ENCODE measurements at places on chromosomes 7 and 10.

- DNase-seq: no peak
Measured at GRCh38 chr10:75038335-75038734, 73.1 kb upstream of the SAMD8 start.

DNA sequence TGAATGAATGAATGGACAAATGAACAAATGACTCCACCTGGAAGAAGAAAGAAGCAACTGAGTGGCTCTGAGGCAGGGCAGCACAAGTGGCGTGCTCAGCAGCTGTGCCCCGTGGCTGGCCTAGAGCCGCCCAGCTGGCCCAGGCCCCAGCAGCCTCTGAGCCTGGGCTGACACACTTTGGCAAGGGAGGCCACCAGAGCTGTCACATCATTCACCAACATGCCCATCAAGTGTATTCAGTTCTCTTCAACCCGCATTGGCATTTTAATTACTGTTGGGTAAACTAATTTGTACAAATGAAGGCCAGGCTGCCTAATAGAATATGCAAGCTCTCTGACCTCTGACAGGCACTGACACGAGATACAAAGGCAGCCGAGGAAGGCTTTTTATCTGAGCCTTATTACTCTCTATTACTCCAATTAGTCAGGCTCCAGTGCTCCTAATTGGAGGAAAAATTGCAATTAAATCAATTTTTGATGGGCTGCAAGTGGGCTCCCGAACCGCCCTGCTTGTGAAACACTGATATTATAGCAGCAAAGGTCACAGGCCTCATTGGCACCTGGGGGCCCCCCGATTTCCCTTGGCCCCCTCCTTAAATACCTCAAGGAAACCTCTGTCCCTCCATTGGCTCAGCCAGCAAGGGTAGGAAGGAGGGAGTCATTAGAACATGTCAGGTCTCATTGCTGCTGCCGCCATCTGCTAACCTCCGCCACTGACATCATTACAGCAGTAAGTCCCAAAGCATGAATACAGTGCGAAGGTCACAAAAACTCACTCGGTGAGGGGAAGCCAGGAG is 41.9 kb downstream of the DPCD start:
- no peak for DNase-seq

GRCh38 chr10:56231436-56231835 is 129.6 kb downstream of the ZWINT start:
- DNase-seq: no peak

- no peak for DNase-seq
Measured at GRCh38 chr10:59276133-59276532, 86.2 kb downstream of the FAM13C start.

GRCh38 chr10:3068201-3068967 is 1.0 kb downstream of the PFKP start:
- no peak for DNase-seq

DNA sequence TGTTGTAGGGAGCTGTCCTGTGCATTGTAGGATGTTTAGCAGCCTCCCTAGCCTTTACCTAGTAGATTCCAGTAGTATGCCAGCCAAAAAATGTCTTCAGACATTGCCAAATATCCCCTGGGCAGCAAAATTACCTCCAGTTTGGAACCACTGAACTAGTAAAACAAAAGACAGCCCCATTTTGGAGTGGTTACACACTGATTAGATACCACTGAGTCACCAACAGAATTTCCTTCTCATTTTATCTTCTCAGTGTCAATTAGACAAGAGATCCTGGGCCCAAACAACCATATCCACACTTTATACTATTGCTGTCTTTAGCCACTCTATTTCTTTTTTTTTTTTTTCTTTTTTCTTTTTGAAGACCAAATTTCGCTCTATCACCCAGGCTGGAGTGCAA is 3.5 kb upstream of the CCDC6 start:
- DNase-seq: no peak

GRCh38 chr7:732094-732541 is 5.0 kb upstream of the PRKAR1B start:
- DNase-seq: no peak

DNA sequence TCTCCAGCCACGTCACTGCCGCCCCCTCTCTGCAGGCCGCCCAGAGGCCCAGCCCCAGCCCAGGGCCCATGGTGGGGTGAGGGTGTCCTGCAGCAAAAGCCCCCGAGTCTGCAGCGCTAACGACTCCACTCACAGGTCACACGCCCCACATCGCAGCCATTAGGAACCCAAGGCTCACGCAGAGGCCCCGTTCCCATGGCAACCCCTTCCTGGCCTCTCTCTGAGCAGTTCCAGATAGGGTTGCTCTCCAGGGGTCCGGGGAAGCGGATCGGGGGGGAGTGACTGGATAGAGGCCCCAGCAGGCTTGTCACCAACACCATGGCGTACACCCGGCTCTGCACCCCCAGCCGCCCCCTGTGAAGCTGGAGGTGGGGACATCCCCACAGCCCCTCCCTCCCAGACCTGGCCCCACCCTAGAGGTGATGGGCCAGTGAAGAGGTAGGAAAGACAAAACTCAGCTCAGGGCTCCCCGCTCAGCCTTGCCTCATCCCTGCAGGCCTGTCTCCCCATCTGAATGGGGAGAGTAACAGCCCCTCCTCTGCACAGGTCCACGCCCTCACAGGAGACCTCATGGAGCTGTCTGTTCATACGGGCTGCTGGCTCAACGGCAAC is 41.2 kb downstream of the TNRC18 start:
- DNase-seq: no peak

- no peak for DNase-seq
Measured at GRCh38 chr10:126009650-126010049, 113.3 kb downstream of the FANK1 start.

DNA sequence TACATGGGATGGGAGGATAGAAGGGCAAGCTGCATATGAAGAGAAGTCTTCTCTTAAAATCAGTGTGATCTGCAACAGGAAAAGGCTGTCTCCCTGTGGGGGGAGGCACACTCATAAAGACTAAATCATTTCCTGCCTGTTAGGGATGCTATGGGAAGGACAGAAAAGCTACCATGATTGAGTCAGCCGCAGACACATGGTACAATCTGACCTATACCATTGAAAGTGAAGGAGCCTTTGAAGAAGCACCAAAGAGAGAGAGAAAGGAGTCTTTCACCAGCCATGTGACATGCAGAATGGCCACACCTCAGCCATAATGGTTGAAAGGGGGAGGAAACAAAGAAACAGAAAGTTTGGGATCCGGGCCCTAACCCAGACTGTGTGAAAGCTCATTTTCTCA is 29.1 kb downstream of the NUDCD3 start:
- DNase-seq: no peak

- DNase-seq: no peak
Measured at GRCh38 chr10:32341596-32341995, 5.4 kb downstream of the EPC1 start.

- no peak for DNase-seq
Measured at GRCh38 chr10:103474077-103474476, 5.0 kb downstream of the CALHM3 start.

- no peak for DNase-seq
Measured at GRCh38 chr10:124092250-124092859, 1.0 kb downstream of the CHST15 start.

- no peak for DNase-seq
Measured at GRCh38 chr7:75937958-75938786, 23.2 kb downstream of the POR start.

DNA sequence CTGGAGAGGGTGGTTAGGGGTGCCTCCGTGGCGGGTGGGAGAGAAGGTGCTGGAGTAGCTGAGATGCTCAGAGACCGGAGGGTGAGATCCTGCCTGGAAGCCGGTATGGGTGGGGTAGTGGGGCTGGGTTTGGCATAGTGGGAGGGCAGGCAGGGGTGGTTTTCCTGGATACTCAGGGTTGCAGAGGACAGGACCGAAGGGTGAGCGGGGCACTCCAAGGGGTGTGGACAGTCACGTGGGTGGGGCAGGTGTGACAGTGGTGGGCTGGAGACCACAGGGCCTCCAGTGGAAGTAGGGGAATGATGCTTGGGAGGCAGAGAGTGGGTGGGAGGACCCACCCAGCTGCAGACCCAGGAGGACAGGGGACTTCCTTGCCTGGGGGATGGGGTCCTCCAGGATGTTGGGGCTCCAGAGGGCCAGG is 1.9 kb downstream of the SCART1 start:
- DNase-seq: no peak

DNA sequence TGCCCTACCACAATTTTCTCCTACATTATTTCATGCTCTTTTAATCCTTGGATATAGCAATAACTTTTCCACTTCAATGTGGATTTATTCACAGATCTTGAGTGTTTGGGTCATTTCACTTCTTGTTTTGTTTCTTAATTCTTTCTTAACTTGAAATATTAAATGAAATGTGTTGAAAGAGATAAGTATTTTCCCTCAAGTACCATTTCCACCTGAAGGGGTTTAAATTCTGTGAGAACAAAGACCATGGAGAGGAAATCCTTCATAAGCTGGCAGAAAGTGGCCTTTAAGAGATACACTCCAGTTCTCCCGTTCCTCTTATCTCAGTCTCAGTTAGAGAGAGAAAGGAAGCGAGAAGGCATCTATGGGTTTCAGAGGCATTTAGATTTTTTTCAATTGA is 14.1 kb upstream of the DLD start:
- no peak for DNase-seq

DNA sequence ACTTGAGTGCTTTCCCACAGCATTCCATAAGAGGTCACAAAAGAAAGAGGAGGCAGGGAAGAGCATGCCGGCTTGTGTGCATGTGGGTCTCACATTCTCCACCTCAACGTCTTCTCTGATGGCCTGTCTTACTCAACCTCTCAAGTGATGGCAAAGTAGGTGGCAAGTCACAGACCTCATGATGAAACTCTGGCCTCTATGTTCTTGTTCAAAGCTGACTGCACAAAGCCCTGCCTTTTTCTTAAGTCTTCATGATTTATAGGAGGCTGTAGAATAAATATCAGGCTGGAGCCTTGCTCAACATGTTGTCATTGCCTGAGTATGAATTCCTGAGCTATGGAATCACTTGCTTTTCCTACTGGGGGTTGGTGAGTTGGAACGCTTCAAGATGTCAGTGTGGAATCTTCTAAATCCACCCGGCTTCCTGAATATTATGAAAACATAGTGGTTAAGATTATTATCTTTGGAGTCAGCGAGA is 213.6 kb upstream of the INHBA start:
- DNase-seq: peak; percentile 50

DNA sequence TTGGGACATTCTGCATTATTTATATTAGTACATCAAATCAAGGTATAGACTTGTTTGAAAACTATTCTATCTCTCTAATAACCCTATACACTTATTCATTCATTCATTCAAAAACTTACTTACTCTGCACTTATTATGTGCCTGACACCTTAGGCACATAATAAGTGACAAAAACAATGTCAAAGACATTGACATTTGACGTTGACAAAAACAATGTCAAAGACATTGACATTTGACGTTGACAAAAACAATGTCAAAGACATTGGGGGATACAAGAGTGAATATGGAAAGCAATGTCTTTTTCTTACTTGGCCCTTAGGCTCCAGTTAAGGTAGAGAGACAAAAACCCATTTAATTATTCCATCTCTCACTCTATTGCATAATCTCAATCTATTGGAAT is 116.0 kb downstream of the CNTNAP2 start:
- DNase-seq: no peak

DNA sequence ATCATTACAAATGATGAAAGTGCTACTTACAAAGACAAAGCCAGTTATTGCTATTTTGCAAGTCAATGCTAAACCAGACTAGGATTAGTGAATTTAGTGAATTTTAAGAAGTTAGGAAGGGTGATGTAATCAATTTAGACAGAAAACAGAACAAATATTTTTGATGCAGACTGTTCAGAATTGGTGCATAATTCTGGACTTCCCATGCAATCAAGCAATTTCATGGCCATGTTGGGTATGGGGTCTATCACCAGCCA is 85.4 kb downstream of the CH25H start:
- no peak for DNase-seq

DNA sequence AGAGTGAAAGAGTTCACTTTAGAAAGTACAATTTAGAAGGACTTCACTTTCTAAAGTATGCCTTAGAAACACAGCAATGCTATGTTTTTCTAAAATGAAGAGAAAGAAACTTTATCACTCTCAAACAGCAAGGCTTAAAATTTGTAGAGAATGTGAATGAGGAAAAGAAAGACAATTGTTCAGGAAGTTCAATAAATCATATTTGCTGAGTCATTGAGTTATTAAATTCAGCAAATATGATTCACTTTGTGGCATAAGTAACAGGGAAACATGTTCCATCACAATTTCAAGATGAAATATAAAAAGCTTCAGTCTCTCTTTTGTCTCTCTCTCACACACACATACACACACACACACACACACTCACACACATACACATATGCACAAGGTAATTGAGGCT is 187.9 kb downstream of the PCDH15 start:
- no peak for DNase-seq

GRCh38 chr10:74824184-74824899 is 2.1 kb upstream of the KAT6B start:
- no peak for DNase-seq

DNA sequence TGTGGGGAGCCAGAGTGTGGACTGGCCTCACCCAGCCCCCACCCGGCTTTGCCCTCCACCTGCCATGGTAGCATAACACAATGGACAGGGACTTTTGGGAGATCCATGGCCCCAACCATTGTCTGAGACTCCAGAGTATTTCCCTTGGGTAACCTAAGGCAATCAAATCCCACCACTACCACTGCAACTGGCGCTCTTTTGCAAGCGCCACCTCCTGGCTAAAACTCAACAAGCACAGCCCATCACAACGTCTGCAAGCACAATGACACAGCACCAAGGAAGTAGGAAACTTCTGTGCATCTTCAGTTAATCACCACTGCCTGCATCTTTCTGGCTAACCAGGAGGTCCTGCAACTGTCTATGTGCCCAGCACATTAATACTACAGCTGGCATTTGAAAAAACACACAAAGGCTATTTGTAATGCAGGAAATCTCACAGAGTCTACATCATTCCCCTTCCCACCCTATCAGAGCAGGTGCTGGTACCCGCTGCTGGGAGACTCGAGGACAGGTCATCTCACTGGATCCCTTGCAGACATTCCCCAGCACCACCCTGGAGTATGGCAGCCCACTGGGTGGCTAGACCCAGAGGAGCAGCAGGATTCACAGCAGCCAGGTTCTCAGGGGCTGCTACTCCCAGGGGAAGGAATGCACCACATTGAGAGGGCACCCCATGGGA is 27.7 kb downstream of the ANKRD26 start:
- no peak for DNase-seq

- no peak for DNase-seq
Measured at GRCh38 chr10:126872768-126873167, 32.5 kb upstream of the DOCK1 start.

GRCh38 chr7:151818674-151819519 is 58.0 kb downstream of the PRKAG2 start:
- no peak for DNase-seq

DNA sequence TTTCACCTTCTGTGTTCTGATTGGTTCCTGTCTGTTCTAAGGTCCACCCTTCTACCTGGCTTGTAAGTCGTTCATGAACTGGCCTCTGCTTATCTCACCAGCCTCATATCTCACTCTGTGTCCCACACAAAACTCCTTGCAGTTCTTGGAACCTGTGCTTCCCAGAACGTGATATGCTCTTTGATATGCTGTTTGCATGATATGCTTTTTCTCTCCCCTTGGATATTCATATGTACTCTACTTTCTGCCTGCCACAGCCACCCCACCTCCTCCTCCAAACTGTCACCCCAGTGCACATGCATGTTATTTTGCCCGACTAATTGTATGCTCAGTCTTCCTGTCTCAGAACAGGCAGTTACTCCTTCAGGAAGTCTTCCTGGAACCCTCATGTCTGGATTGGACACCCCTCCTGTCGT is 1.9 kb upstream of the ITPRIP start:
- DNase-seq: no peak

GRCh38 chr7:100974021-100974420 is 4.7 kb downstream of the MUC12 start:
- no peak for DNase-seq

- no peak for DNase-seq
Measured at GRCh38 chr10:29828956-29829355, 194.2 kb upstream of the SVIL start.

All from GOT3 (cell line).